ENCODE measurements at places on chromosomes 12 and 14. TPM values are rescaled to one million over a fixed set of nuclear protein-coding genes. Genes with fewer than 3 reads are reported as not detected.

- DNase-seq, result no peak
These were observed 14.7 kb upstream of the LIMA1 start for GRCh38 chr12:50297996-50298395.

DNA sequence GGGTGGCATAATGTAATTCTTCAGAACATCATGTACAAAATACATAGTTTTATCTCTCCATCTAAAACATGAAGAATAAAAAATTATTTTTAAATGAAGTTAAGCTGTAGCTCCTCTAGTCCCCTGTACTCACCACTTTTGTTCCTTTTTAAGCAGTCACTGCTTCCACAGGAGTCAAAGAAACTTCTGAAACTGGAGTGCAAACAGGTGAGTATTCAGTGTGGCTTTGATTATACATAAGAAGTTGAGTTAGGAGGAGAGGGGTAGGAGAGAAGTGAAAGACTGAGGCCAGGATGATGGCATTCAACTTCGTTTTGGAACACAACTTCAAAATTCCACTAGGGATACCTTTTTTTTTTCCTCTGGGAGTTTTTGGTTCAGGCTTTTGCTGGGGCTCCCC lies 131.4 kb upstream of the CNTN1 start:
- DNase-seq, result no peak

- DNase-seq, result no peak
These were observed 11.9 kb upstream of the DCN start for GRCh38 chr12:91194500-91194899.

DNA sequence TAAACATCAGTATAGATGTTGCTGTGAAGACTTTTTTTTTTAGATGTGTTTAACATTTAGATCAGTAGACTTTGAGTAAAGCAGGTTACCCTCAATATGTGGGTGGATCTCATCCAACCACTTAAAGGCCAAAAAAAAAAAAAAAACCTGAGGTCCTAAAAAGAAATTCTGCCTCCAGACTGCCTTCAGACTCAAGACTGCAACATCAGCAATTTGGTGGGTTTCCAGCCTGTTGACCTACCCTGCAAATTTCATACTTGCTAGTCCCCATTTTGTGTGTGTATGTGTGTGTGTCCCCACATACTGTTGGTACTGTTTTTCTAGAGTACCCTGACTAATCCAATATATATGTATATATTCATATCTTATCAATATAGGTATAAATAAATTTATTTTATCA lies 55.6 kb downstream of the OSBPL8 start:
- DNase-seq, result no peak

- no peak for DNase-seq
These were observed 61.0 kb downstream of the KIF26A start for GRCh38 chr14:104199266-104199895.

- no peak for DNase-seq
These were observed 100.4 kb downstream of the IRF2BPL start for GRCh38 chr14:76927971-76928700.

DNA sequence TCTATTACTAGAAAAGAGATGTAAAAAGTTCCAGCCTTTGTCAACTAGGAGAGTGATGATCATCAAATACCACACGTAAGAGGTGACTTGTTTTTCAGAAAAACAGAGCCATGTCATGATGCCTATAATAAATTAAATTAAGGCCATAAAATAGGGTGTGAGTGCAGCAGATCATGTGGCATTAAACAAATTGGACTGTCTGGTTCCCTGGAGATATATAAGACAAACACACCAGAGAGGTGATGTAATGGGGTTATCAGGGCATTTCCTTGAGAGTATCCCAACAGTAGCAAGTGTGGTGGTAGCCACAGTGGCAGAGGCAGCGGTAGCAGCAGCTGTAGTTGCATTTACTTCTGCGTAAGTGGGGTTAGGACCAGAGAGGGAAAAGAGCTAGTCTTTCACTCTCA lies 14.6 kb upstream of the GALNT6 start:
- DNase-seq, result no peak

GRCh38 chr14:68684466-68685418 lies 108.1 kb downstream of the ZFP36L1 start:
- DNase-seq, result no peak

GRCh38 chr12:125968413-125968812 lies 903.2 kb downstream of the AACS start:
- DNase-seq, result no peak

DNA sequence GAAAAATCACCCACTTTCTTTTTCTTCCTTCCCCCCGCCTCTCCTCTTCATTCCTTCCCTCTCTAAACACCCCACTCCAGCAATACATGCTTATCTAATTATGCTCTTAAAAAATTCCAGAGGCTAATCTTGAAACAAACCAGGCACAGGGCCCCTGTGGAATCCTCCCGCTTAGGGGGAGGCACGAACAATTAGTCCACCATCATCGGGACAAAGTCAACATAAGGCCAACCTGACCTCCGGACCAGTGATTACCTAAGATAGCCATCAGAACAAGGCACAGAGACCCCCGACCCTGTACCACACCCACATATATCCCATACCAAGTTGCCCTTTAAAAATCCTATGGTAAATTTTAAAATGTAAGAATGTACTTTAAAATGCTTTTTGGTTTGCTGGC lies 47.1 kb downstream of the KIF21A start:
- no peak for DNase-seq

DNA sequence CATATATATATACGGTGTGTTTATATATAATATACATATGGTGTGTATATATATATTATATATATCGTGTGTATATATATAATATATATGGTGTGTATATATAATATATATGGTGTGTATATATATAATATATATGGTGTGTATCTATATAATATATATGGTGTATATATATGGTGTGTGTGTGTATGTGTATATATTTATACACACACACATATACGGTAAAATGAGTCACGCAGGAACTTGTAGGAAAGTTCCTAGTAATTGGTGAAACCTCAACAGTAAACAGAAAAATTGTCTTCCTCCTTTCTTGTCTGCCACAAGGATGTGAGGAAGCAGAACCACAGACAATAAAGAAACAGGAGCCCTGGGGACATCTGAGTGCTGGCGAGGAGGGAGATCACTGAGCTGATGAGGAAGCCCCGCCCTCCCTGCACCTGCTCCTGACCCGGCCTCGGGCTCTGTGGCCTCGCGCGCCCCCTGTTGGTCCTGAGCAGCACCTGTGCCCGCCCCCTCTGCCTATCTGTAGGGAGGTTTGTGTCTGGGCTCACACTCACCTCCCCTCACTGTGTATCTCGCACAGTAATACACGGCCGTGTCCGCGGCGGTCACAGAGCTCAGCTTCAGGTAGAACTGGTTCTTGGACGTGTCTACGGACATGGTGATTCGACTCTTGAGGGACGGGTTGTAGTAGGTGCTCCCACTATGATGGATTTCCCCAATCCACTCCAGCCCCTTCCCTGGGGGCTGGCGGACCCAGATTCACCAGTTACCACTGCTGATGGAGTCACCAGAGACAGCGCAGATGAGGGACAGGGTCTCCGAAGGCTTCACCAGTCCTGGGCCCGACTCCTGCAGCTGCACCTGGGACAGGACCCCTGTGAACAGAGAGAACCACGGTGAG lies 1079.4 kb downstream of the TMEM121 start:
- no peak for DNase-seq

DNA sequence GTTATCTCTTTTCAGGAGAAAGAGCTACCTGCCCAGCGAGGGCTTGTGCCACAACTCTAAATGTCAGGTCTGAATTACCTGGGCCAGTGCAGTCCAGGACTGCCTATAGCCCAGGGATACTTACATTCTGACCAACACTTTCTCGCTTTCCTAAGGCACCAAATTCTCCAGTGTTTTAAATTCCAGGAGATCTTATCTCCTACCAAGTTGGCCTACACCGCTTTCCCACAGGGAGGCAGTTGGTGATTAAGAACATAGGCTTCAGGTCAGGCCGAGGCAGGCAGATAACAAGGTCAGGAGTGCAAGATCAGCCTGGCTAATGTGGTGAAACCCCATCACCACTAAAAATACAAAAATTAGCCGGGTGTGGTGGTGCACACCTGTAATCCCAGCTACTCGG lies 41.1 kb downstream of the RPS29 start:
- DNase-seq, result no peak

GRCh38 chr14:61525293-61526011 lies 169.9 kb upstream of the HIF1A start:
- DNase-seq, result peak; percentile 59

GRCh38 chr12:118271183-118271582 lies 101.5 kb downstream of the TAOK3 start:
- DNase-seq, result no peak

DNA sequence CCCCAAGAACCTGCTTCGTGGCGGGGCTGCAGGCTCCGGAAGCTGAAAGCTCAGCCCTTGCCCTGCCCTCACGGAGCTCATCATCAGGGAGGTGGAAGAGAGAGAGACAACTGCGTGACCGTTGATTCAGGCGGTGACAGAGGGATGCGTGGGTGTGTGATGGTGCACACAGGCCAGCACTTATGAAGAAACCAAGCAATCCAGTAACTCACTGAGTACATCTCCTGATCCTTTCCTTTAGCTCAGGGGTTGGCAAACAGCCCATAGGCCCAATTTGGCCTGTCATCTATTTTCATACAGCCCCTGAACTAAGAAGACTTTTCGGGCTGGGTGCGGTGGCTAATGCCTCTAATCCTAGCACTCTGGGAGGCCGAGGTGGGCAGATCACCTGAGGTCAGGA lies 49.9 kb downstream of the TESC start:
- DNase-seq, result no peak

DNA sequence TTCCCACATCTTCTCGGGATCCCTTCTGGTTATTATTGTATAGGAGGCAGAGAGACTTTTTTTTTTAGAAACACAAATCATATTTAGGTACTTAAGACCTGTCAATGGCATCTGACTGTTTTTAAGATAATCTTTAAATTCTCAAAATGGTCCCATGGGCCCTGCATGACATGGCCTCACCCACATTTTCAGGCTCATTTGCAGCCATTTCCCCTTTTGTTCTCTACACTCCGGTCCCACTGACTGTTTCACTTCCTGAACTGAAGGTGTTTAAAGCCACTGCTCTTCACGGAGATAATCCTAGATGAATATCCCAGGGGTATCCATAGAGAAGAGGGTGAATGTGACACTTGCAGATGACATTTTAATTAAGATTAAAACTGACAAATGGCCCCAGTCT lies 12.3 kb upstream of the C12orf71 start:
- DNase-seq, result no peak

- DNase-seq, result no peak
These were observed 356.9 kb upstream of the STXBP6 start for GRCh38 chr14:25406818-25407217.

- DNase-seq, result no peak
These were observed 505 bp downstream of the KCNC2 start for GRCh38 chr12:75208856-75209811.

GRCh38 chr12:108702595-108703320 lies 28.6 kb downstream of the CORO1C start:
- DNase-seq, result no peak

GRCh38 chr12:52436000-52436827 lies 2.0 kb upstream of the KRT75 start:
- DNase-seq, result no peak

DNA sequence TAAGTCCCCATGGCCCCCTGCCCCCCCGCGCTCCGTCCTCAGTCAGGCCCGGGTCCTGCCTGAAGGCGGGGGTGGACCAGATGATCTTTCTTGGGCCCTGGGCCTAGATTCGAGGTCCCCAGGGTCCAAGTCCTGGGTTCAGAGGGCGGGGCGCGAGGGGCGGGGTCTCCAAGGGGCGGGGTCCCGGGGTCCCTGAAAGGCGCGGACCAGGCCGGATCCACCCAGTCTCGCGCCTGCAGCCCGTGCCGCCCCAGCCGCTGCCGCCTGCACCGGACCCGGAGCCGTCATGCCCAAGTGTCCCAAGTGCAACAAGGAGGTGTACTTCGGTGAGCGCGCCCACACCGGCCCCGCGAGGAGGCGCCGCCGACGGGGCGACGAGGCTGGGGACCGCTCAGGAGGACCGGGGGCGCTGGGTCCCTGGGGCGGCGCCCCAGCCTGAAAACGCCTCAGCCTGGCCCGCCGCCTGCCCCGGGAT lies 325 bp downstream of the CRIP1 start:
- no peak for DNase-seq

The OR6C3 gene
- not detected for total RNA-seq

The VPS37B gene
- total RNA-seq, result 11.9 TPM

The RNF34 gene
- 63.2 TPM for total RNA-seq

The RAD9B gene
- total RNA-seq, result not detected

The KRT72 gene
- not detected for total RNA-seq

The AMN gene
- not detected for total RNA-seq

The CTDSP2 gene
- total RNA-seq, result 508 TPM

Measured in SJSA1 (cell line).